ENCODE measurements at places on chromosomes 6 and 20.

DNA sequence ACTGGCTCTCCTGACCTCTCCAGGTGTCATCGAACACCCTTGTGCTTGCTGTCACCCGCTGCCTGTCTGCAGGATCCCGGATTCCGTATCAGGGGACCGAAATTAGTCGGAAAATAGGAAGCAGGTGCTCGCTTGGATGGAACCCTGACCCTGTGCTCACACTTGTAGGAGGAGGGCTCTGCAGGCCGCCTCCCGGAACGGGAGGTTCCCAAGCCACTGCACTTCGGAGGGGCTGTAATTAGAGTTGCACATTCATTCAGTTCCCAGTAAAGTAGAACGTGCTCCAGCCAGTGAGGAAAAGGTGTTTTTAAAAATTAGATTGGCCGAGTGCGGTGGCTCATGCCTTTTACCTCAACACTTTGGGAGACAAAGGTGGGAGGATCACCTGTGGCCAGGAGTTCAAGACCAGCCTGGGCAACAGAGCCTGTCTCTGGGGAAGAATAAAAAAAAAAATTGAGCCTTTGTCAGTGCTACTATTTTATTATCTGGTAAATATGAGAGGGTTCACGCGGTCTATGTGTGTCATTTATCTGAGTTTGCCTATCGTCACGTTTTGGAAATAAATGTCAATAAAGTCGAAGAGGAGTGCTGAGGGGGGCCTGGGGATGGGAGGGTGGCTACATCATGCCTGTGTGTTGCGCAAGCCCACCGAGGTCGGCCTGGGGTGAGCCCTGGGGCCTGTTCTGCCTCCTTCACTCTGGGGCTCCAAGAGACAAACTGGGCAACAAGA is 1.5 kb upstream of the GMEB2 start:
- peak; percentile 67 for DNase-seq

DNA sequence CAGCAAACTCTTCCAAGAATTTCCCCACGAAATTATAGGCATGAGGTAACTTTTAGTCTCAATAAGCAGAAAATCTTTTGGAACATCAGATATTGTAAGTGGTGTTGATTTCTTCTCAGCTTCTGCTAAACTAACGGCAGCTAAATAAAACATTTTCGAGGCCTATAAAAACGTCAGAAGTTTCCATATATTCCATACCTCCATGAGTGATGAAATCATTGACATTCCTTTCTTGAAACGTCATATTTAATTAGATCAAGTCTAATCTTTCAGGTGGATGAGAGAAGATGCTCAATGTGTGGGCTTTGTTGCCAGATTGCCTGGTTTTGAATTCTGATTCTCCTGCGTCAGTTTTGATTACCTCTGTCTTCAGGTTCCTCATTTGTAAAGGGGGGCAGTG is 81.3 kb downstream of the CDC5L start:
- DNase-seq: no peak

GRCh38 chr6:113620386-113620785 is 236.8 kb upstream of the MARCKS start:
- no peak for DNase-seq

DNA sequence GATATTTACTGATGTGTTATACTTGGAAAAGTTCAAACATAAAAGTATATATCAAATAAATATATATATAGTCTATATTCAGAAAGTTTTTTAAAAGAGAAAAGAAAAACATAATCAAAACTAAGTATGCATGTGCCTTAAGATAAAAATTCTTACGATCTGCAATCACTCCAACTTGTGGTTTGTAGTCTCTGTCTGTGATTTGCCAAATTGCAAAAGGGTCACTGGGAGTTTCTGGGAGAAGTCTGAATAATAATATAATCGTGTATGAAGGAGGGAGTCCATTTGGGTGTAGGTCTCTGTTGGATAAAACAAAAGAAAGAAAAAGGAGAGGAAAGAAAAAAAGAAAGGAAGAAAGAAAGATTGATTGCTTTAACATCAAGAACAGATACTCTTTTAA is 92.4 kb downstream of the COL12A1 start:
- no peak for DNase-seq

GRCh38 chr20:59939879-59940128 is 301 bp downstream of the PPP1R3D start:
- no peak for DNase-seq

DNA sequence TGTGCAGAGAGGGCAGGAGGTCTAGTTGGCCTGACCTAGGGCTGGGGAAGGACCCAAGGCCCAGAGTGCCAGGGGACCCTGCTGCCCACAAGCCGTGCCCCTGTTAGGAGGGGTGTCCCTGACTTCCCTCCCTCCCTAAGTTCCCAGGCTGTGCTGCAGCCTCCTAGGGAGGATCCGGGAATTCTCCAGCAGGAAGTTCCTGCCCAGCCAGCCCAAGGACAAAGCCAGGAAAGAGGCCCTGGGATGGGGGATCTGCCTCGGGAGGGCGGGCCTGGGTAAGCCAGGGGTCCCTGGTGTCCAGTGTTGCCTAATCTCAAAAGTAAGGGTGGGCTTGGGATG is 9.3 kb upstream of the BAK1 start:
- DNase-seq: no peak

- no peak for DNase-seq
These were observed 15.9 kb upstream of the TENT5A start for GRCh38 chr6:81768150-81768942.

DNA sequence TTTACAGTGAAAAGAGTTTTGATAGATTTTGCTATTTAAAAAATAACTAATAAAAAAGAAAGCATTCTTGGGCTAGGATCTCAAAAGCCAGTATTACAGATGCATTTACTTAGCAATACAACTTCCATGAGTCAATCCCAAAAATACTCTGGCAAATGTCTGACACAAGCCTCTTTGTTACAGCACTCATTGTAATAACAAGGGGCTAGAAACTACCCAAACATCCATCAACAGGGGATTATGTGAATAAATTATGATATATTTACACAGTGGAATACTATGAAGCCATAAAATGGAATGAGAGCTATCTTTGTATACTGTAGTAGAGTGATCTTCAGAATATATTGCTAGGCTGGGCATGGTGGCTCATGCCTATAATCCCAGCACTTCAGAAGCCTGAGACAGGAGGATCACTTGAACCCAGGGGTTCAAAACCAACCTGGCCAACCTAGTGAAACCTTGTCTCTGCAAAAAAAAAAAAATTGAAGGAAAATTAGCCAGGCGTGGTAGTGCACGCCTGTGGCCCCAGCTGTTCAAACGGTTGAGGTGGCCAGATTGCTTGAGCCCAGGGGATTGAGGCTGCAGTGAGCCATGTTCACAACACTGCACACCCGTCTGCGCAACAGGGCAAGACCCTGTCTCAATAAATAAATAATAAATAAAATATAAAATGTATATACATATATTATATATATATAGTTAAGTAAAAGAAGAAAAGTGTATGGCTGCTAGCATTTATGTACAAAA is 34.7 kb upstream of the TOP1 start:
- no peak for DNase-seq

GRCh38 chr6:126701676-126702560 is 362.0 kb downstream of the CENPW start:
- DNase-seq: no peak

DNA sequence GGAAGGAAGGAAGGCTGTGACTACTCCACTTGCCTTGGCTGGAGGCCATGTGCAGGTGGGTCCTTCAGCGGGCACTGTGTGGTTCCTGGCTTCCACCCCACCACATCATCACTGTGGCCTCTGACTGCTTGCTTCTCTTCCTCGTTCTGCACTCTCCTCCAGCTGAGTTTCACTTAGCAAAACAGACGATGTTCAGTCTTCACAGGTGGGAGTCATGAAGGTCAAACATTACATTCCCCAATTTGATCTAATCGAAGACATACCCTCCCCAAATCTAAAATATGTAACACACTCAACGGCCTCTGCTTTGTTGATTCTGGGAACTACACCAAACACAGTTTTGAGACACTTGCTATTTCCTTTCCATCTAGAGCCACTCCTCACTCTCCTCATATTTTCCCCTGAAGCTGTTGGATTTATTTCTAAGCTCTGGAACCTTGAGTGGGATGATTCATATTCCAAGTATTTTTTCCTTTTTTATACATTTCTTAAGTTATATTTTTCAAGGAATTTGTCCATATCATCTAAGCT is 132.5 kb upstream of the FOXA2 start:
- DNase-seq: peak; percentile 35

DNA sequence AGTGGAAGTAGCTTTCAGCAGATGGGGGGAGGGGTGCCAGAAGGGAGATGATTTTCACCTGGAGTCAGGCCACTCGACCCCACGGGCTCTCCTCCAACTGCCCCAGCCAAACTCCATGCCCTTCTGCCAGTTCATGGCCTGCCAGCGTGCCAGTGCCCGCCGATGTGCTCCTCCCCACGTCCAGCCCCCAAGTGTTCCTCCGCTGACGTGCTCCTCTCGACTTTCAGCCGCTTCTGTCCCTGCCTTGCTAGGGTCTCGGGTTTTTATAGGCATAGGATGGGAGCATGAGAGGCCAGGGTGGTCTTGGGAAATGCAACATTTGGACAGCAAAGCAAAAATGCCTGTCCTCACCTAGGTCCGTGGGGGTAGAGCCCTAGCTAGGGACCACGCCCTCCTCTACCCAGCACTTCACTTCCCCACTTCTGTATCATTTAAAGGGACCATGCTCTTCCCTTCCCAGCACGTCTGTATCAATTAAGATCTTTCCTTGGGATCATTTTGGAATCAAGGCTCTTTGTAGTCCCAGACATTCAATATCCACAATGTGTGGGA is 54.4 kb downstream of the PRND start:
- DNase-seq: no peak

DNA sequence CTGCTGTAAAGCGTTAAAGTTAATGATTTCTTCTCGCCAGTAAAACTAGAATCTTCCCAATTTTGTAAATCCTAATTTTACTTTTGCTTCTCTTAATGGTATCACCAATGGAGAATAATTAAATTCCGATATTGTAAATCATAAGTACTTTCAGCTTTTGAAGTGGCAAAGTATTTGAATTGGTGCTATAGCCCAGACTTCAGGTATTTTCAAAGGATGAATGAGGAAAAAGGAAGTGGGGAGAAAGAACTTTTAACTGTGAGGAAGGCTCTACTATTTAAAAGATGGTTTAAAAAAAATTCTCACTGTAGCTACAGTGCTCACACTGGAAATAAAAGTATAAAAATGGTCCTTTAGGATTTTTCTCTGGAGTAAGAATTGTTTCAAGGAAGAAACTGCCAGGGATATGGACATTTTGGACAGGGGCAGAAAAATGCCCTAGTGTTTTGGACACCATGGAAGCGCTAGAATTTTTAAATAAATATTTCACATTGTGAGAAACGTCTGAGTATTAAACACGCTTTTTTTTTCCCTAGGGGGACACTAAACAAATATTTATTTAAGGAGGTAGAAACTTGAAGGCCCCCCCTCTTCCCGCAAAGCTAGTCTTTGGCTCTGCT is 1.3 kb upstream of the TAB2 start:
- DNase-seq: no peak

- DNase-seq: no peak
These were observed 25.5 kb downstream of the TTBK1 start for GRCh38 chr6:43268782-43269272.

DNA sequence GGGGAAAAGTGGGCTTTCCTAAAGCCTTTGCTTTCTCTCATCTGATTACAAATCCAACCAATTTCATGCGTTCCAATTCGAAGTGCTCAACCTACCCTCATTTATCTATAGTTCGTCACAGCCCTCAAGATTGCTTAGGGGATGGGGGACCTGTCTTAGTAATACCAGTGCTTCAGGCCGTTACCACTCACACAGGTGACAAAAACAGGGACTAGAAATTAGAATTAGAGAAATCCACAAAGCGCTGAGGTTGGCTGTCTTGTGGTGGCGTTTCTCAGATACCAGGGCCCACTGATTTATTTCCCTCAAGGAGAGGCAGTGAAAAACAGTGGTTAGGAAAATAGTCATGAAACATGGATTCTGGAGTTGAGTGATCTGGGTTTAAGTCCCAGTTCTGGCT is 121.6 kb upstream of the SPACA1 start:
- DNase-seq: no peak

DNA sequence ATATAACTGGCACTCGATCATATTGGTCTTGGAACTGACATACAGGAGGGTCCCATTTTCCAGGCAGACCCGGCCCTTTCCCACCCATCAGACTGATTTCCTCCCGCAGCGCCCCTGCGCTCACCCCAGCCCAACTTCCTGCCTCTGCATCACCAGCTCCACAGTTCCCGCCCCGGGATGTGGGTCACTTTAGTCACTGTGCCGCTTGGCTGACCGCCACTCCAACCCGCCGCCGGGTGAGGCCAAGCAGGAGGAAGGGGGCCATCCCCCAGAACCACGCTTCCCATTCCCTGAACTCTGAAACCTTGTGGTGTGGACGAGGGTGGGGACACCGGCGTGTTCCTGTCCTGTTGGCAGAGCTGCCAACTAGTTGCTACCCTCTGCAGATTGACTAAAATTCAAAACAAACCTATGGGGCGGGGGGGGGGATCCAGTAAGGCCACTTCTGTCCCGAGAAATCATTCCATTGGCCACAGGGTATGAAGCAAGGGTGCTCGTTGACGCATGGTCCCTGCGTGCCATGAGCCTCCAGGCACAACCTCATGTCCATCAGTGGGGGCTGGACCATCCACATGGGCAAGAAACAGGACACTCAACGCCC is 12.3 kb downstream of the TGM2 start:
- no peak for DNase-seq

- DNase-seq: no peak
These were observed 43.4 kb upstream of the TENT5A start for GRCh38 chr6:81795890-81796289.

DNA sequence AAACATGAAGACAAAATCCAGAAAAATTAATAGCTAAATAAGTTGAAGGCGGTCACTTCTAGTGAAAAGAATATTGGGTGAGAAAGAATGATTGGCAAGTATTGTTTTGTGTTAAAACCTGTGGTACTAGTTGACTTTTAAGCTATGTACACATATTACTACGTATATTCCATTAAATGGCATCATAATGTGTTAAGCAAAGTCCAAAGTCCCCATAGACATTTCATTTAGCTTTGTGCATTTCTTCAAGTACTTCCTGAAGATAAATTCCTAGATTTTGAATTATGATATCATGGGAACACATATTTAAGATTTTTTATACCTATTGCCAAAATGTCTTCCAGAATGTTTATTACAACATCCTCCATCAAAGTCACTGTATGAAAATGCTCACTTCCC is 272.7 kb upstream of the IRAK1BP1 start:
- no peak for DNase-seq

- no peak for DNase-seq
These were observed 23.9 kb upstream of the ASXL1 start for GRCh38 chr20:32333988-32334885.

DNA sequence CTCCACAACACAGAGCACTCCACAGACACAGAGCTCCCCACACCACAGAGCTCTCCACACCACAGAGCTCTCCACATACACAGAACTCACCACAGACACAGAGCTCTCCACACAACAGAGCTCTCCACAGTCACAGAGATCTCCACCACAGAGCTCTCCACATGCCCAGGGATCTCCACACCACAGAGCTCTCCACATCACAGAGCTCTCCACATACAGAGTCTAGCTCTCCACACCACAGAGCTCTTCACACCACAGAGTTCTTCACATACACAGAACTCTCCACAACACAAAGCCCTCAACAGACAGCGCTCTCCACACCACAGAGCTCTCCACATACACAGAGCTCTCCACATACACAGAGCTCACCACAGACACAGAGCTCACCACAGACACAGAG is 55.3 kb downstream of the ERMARD start:
- DNase-seq: peak; percentile 95

- no peak for DNase-seq
These were observed 401.5 kb upstream of the SASH1 start for GRCh38 chr6:147941143-147941542.

- DNase-seq: no peak
These were observed 85.9 kb downstream of the TRMT6 start for GRCh38 chr20:5864428-5864827.

Data from Jurkat, Clone E6-1 (cell line).